C1 segment of cervical spinal cord (tissue), 14 donors: ENCODE measurements at places on chromosomes 3 and 15.

GRCh38 chr3:24305795-24306467 lies 188.7 kb downstream of the THRB start:
- no peak for DNase-seq

- no peak for DNase-seq
Observed at GRCh38 chr3:120446891-120447668, 3.7 kb downstream of the FSTL1 start.

GRCh38 chr3:197750858-197751737 lies 1.4 kb downstream of the FYTTD1 start:
- DNase-seq = peak; percentile 5

DNA sequence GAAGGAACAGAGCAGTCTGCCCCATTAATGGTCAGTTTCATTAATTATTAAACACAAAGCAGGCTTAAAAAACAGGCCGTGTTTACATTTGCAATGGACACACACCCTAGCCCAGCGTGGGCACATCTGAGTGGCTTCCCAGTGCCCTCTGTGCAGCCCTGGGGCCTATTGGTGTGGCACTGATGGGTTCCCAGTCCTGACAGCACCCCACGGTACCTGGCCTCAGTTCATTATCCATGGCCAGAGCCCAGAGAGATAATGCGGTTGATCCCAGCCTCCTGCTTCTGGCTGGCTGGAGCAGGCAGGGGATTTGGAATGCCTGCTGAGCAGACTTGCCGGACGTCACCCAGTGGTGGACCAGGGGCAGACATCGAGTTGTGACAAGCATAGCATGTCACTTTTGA lies 110.5 kb upstream of the ABHD17C start:
- DNase-seq = no peak

- DNase-seq = no peak
Observed at GRCh38 chr3:120286465-120286864, 1.4 kb upstream of the GPR156 start.

DNA sequence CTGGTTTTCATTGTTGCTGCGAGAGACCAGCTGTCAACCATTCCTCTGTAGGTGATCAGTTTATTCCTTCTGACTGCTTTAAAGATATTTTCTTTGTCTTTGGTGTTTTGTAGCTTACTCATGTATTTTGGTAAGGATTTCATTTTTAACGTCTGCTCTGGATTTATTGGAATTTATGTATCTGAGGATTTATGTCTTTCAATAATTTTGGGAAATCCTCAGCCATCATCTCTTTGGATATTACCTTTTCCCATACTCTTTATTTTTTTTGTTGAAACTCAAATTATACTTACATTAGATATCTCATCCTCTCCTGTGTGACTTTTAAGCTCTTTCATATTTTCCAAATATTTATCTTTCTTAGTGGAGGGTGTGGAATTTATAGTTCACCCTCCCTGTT lies 62.7 kb upstream of the COL8A1 start:
- no peak for DNase-seq

GRCh38 chr3:45487508-45487907 lies 99.1 kb downstream of the LARS2 start:
- no peak for DNase-seq

GRCh38 chr15:25508369-25509002 lies 69.7 kb upstream of the UBE3A start:
- DNase-seq = no peak

GRCh38 chr3:143241481-143241951 lies 121.9 kb downstream of the CHST2 start:
- DNase-seq = no peak

DNA sequence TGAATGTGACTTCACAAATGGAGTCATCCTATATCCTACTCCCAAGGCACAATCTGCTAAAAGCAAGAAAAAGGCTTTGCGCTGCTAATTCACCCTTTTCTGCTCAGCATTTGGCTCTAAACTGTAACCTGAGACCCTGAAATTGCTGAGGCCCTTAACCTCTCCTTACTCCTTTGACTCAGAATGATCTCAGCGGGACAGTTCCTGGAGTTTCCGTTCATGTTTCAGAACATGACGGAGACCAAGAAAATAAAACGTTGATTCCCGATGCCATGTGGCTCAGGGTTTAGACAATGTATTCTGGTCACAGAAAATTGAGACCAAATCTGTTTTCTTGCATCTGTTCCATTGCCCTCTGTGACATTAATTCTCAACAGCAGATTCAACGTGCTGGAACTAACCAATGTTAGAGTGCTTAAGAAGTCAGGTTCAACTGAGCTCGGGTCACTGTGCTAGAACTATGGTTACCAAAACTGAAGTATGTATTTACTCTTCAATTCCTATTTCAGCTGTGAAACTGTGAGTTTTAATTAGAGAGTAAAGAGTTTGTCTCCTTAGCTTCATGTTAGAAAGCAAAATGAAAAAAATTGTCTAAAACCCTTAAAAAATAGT lies 45.4 kb upstream of the TMC3 start:
- no peak for DNase-seq

GRCh38 chr3:170473358-170473757 lies 54.7 kb downstream of the CLDN11 start:
- DNase-seq = no peak

- DNase-seq = no peak
Observed at GRCh38 chr3:41846850-41847249, 115.1 kb downstream of the ULK4 start.

DNA sequence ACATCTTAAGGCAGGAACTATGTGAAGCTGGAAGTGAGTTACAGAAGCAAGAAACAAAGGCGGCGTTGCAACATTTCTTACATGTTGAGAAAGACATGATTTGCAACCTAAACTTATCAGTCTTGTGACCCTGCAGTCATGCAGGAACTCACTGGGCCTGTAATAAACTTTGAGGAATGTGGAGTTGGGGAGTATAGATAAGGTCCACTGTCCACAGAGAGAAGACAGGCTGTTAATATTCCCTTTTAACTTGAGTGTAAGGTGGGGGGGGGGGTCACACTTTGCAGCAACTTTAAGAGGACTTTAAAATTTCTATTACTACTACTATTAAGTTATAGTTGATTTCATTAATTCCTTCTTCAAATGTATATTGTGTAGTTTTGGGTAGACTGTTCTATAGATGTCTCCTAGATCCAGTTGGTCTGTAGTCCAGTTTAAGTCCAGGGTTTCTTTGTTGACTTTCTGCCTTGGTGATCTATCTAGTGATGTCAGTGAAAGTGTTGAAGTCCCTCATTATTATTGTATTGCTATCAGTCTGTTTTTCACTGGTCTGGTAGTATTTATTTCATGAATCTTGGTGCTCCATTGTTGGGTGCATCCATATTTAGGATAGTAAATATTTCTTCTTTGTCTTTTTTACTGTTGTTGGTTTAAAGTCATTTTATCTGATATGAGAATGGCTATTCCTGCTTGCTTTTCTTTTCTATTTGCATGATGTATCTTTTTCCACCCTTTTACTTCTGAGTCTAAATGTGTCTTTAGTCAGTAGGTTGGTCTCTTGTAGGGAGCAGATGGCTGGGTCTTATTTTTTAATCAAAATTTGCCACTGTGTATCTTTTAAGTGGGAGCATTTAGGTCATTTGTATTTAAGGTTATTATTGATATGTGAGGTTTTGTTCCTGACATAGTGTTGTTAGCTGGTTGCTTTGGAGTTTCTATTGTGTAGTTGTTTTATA lies 15.6 kb upstream of the FAM98B start:
- DNase-seq = no peak

DNA sequence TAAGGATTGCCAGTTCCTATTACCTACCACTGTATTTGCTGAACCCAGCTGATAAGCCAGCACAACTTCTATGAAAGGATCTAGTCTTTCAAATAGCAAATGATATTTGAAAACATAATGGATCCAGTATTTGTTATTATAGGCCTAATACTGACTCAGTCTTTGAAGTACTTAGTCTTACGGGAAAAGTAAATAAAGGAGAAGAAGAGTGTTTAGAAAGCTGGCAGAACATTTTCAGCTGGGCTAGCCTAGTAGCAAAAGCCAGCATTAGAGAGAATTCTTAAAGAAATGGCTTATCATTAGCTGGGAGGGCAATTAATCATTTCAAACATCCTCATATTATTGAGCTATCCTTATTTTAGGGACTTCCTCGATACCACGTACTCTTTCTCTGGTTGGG lies 101.4 kb upstream of the GOLIM4 start:
- DNase-seq = no peak

DNA sequence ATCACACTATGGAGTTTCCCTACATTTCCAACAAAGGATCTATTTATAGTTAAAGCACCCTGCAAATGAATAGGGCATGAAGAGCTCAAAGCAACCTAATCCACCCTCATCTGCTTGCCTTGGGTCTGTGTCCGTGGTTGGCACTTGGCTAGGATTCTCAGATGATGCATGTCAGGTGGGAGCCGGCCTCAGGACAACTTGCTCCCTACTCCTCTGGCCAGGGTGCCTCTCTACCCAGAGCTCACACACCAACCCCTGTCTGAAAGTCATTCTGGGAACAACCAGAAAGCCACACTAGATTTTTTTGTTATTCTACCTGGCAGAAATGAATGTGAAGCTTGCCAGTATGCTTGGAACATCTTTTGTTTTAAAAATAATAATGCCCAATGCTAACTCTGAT lies 13.2 kb downstream of the ARHGEF3 start:
- DNase-seq = no peak

GRCh38 chr3:52299879-52300611 lies 12.4 kb downstream of the GLYCTK start:
- DNase-seq = no peak

GRCh38 chr3:14647976-14648955 lies 3.3 kb upstream of the CCDC174 start:
- DNase-seq = no peak

- no peak for DNase-seq
Observed at GRCh38 chr15:43880406-43881194, 53.8 kb downstream of the WDR76 start.

GRCh38 chr3:128410669-128411573 lies 55.8 kb downstream of the DNAJB8 start:
- DNase-seq = no peak
